ENCODE measurements at places on chromosomes 7 and 10.

GRCh38 chr10:16814012-16814411 is 3.2 kb downstream of the RSU1 start:
- no peak for DNase-seq

DNA sequence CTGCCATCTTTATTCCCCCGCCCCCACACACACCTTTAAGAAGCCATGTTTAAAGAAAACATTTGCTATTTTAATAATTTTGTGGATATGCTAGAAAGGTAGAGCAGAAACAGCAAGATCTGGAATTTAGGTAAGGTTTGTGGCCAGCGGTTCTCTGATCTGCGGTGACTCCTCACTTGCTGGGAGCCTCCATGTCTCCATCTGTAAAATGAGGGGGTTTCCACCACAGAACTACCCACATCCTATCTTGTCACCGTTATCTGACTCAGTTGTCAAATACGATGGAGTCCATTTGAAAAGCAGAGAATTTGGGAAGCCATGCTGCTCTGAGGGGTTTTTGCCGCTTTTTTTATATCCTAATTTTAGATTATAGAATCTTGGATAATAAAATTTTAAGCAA is 23.3 kb downstream of the MACC1 start:
- DNase-seq = no peak

DNA sequence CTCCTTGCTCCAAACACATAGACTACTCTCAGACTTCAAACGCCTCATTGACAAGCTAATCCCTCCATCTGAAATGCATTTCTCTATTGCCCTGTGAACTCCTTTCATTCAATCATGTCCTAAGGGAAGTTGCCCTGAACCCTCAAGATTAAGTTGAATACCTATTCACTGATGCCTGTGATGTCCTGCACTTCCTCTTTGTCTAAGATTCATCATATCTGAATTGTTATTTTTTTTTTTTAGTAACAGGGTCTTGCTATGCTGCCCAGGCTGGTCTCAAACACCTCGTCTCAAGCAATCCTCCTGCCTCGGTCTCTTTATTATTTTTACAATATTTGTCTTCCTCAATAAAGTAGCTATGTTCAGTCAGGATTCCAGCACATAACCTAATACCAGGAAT is 3.2 kb downstream of the PSMA2 start:
- DNase-seq = no peak

GRCh38 chr7:33550979-33551378 is 354.4 kb upstream of the BMPER start:
- no peak for DNase-seq

- no peak for DNase-seq
Measured at GRCh38 chr7:107678110-107678753, 17.6 kb downstream of the SLC26A4 start.

DNA sequence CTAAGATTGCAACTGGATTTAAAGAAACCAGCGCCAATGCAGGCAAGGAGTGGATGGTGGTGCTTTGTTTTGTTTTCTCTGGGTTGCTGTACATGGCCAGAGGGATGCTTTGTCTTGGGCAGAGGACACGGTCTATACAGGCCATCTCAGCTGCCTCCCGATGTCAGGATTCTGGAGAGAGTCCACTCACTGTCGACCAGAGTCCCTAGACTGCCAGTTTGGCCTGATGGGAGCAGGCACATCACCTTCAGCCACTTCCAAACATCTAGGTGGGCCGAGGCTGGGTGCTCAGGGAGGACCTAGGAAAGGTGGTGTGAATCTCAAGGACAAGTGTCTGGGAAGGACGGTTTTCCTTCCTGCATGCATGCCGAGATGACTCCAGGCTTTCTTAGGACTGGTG is 152.1 kb downstream of the BUB3 start:
- DNase-seq = no peak

DNA sequence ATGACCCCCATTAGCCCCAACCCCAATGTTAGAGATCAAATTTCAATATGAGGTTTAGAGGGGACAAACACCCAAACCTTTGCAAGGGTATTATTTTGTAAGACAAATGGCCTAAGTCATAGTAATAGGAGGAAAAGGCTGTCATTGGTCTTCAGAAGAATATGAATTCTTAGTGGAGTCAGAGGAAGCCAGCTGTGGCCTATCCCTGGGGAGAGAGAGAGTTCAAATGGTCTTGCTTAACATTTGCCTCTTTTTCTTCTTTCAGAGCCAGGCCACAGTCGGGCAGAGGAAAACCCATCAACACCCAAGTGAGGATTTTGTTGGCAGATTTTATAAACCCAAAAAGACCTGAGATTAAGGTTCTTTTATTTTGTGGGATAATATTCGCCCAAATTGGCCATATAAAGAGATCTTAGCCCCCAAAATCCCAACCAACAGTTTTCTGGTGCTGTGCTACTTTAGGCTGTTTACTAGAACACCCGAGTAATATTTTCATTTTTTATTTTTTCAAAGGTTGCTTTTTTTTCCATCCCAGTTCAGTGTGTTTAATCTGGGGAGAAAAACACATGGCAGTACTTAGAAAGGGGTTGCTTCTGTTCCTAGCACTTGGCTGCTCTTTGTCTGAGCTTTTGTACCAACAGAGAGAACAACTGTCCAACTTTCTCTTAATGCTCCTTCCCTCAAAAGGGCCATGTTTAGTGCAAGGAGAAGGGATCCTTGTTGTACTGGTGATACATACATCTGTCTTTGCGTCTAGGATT is 26.8 kb upstream of the ARMC3 start:
- no peak for DNase-seq

DNA sequence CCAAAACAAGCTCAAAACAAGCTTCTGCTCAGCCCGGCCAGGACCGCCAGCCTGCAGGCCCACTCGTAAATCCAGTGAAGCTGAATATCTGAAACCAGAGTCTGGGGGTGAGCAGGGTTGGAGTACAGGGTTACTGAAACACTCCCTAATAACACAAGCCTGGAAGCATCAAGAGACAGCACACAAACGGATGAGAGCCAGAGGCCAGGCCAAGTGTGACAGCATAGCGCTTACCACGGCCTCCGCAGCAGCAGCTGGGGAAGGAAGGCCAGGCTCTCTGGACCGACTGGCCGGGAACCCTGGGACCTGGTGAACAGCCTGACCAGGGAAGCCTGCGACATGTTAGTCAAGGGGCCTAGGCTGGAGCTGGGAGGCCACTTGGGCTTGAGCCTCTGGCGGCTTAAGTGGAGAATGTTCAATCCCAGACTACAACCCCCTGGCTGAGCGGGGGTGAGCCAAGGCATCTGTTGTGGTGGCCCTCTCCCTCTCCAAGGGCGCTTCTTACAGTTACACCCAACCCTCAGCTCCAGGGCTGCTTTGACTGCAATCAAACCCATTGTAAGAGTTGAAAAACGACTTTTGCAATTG is 21.7 kb upstream of the RNF32 start:
- no peak for DNase-seq

DNA sequence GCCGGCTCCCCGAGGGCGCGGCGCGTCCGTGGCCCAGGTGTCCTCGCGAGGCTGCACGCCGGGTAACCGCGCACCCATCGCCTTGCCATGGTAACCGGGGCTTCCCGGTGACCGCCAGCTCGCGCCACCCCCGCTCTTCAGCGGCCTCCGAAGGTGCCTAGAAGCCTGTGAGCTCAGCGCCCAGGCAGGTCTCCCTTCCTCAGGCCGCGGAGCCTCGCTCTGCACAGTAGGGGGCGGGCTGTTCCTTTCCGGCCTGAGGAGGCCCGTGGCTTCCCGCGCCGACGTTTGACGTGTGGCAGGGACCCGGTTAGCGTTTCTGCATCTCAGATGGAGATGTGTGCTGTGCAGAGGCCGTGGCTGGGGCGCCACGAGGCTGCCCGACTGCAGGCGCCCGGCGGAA is 117.1 kb downstream of the DYNC2I1 start:
- DNase-seq = peak; percentile 38

DNA sequence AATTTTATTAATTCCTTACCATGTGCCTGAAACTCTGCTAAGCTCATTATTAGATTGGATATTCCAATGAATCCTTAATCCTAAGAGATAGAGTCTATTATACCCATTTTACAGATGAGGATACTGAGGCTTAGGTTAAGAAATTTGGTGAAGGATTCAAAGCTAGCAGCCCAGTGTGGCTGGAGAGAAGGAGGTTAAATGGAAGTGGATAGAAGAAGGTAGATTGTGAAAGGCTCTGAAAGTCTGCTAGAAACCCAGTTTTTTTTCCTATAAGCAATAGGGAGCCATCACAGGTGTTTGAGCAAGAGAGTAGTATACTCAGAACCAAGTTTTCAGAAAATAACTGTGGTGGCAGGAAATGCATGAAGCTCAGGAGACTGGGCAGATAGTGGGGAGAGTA is 265.8 kb upstream of the NEBL start:
- no peak for DNase-seq

DNA sequence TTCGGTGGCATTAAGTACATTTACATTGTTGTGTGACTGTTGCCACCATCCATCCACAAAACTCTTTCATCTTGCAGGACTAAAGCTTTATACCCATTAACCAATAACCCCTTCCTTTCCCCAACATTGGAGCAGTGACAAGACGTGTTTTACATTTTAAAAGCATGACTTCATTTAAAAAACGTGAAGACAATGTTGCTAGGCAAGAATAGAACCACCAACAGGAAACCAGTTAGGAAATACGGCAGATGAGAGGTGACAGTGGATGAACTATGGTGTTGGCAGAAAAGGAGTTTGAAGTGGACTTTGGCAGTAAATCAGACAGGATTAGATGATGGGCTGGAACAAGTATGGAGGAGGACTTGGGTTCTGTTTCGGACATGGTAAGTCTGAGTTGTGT is 17.0 kb downstream of the TMEM236 start:
- peak; percentile 78 for DNase-seq

- no peak for DNase-seq
Measured at GRCh38 chr7:137492889-137493288, 149.4 kb upstream of the PTN start.

All from EH (cell line).